ENCODE measurements at places on chromosomes 2 and 18.
A peak's percentile ranks its signal among the peaks of the same experiment; 100 is the strongest.

- peak; percentile 52 for DNase-seq
These were observed 7.9 kb downstream of the TMEM198 start for GRCh38 chr2:219551441-219552381.

DNA sequence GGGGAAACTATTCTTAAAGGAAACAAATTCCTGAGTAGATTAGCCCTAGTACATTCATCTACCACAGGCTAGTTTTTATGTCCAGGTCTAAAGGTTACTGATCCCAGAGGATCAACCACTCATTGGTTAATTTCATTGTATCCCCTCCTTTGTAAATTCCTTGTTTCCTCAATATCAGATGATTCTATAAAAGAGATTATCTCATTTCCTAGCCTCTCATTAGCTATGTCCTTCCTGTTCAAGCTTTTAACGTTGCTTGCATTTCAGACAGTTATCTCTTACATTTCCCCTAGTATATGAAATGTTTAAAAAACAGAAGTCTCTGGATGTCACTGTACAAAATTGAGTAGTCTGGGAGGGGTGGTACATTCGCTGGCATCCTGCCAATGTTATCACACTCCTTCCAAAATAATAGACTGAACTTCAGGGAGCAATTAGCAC is 24.2 kb upstream of the ARMC9 start:
- DNase-seq: no peak

- no peak for DNase-seq
These were observed 3.6 kb upstream of the KCNJ3 start for GRCh38 chr2:154694881-154695280.

- no peak for DNase-seq
These were observed 1.8 kb upstream of the CDH2 start for GRCh38 chr18:28178720-28179119.
